ENCODE measurements at places on chromosomes 7 and 10. TPM values are rescaled to one million over a fixed set of nuclear protein-coding genes. Genes with fewer than 3 reads are reported as not detected.

DNA sequence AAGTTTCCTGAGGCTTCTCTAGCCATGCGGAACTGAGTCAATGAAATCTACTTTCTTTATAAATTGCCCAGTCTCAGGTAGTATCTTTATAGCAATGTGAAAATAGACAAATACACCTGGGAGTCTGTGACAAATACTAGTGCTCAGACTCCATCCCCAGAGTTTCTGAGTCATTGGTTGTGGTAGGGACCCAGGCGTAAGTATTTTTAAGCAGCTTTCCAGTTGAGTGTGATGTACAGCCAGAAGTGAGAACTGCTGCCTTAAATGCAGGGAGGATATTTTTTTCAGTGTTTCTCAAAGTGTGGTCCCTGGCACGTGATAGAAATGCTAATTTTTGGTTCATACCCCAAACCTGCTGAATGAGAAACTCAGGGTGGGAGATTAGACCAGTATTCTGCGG, 121.7 kb downstream of the SORCS3 start:
- DNase-seq: no peak

DNA sequence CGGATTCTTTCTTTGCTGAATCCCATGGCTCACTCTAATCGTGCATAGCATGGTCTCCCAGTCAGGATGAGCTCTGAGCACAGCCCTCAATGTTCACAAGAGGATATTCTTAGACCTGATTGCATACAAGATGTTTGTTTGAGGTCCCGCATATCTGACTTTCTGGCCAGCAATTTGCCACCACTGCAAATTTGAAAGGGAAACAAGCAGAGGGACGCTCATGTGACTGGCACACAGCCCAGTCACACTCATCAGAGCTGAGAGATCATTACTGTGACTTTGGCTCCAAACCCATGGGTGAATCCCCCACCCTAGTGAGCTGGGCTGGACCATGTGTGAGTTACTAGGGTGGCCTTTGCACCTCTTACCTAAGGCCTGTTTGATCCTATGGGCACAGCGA, 9.9 kb downstream of the TAS2R41 start:
- peak; percentile 86 for DNase-seq

DNA sequence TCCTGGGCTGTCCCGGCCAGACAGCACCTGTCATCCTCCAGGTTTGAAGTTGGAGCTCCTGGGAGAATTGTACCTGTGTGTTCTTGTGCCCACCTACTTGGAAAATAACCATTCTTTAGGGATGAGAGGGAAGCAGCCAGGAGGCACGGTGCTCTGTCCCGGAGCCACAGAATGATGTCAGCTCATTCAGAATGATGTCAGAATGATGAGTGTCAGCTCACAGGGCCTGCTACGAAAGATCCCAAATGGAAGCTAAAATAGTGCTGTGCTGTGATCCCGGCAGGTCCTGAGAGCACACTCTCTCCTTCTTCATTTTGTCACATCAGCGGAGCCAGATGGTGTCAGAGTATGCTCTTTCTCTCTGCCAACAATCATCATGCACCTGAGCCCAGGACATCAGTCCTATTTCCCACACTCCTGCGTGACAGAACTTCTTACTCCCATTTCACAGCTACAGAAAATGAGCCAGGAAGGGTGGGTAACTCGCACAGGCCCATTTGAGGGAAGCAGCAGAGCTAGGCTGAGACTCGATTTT, 8.3 kb downstream of the ABCA13 start:
- DNase-seq: no peak

DNA sequence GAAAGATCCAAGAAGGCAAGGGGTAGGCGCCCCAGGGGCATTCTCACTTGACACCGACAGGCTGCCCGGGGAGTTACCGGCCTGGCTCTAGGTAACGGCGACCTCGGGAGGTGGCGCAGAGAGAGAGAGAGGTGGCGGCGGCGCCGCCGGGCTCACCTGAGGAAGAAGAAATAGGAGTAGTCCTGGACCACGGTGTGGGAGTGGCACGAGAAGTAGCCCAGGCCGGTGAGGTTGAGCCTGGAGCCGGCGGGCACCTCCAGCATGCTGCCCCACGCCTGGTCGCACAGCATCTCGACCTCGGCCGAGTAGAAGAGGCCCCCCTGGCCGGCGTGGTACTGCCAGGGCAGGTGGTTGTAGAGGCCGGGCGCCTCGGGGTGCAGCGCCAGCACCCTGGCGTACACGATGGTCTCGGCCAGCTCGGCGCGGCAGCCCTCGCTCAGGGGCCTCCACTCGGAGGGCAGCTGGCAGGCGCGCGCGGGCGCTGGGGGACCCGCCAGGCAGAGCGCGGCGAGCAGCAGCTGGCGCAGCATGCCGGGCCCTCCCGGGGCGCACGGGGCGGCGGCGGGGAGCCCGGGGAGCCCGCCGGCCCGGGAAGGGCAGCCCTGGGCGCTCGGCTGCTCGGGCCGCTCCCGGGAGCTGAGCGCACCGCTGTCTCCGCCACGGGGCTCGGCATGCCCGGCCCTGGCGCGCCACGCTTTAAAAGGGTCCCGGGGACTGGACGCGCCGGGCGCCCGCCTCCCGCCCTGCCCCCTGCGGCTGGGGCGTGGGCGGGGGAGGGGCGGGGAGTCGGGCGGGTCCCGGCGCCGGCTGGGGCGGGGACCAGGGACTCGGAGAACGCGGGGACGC, at the start of gene CCDC3:
CCDC3 (minus strand) TSS at position 673 of the 846 bp plus-strand sequence; CDS start at position 530, 143 bp downstream.
- DNase-seq: peak; percentile 72

- DNase-seq: no peak
Observed at GRCh38 chr10:59945991-59946390, 39.6 kb upstream of the CCDC6 start.

GRCh38 chr10:123584419-123584775, 81.8 kb upstream of the GPR26 start:
- DNase-seq: no peak

- no peak for DNase-seq
Observed at GRCh38 chr7:16915405-16915804, 33.6 kb upstream of the AGR3 start.

DNA sequence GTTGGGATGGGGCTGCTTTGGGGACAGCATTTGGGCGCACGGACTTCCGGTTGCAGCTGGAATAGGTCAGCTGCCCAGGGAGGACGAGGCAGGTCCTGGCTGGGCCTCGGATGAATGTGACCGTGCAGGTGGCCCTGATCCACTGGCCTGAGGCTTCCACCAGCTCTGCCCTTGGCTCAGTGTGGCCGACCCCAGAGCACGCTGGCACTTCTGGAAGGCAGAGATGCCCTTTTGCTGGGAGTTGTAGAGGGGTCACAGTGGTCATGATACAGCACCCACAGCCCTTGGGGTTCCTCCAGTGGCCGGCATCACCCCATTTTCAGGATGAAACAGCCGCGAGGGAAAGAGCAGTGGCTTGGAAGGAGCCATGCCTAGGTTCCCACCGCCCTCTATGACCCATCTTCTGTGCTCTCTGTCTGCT, 19.0 kb downstream of the ADCY1 start:
- DNase-seq: no peak

GRCh38 chr7:149278396-149278795, 16.4 kb downstream of the ZNF783 start:
- DNase-seq: peak; percentile 52

DNA sequence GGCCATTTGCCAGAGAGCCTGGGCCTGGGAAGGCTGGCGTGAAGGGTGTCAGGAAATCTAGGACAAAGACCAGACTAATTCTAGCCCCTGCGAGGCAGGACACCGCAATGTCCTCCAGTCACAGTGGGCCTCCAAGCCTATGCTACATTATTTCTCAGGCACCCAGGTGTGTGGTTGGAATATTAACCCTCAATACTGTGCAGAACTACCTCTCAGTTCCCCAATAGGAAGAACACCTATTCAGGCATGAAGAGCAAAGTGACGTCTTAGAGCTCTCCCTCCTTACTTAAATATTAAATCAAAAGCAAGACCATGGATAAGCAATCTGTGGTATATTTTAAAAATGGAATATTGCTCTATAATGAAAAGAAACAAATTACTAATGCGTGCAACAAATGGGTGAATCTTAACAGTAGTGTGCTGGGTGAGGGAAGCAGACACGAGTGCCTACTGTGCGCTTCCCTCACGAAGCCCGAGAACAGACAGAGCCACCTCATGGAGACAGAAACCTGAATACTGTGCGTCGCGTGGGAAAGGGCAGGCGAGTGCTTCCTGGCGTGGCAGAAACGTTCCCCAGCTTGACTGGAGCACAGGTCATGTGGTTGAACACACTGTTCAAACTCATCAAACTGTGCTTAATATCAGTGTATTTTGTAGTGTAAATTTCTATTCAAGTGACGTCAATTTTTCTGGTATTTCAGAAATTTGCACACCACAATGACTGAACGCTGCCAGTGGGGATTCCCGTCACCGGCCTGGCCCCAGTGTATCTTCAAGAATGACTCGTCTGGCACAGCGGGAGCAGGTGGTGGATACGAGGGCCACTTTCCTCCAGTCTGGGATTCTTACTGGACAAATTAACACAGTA, 15.5 kb upstream of the PTPRN2 start:
- DNase-seq: no peak

GRCh38 chr7:21352540-21353387, 75.1 kb upstream of the SP4 start:
- no peak for DNase-seq

GRCh38 chr7:128172151-128172550, 68.9 kb upstream of the LEP start:
- DNase-seq: no peak

DNA sequence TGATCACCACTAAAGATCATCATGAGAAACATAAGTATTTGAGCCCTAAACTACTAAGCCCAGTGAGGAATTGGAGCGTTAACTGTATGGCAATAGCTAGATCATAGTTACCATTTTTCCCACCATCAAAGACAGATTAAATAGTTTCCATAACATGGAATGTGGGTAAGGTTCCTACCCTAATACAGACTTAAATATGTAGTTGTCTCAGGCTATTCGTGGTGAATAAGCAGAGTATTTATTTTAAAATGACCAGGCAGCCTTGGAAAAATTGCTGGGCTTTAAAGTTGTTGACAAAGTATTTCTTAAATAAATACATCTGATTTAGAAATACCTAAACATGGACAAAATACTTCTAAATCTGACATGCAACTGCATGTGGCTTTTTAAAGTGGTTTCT, 106.8 kb downstream of the NT5C2 start:
- no peak for DNase-seq

DNA sequence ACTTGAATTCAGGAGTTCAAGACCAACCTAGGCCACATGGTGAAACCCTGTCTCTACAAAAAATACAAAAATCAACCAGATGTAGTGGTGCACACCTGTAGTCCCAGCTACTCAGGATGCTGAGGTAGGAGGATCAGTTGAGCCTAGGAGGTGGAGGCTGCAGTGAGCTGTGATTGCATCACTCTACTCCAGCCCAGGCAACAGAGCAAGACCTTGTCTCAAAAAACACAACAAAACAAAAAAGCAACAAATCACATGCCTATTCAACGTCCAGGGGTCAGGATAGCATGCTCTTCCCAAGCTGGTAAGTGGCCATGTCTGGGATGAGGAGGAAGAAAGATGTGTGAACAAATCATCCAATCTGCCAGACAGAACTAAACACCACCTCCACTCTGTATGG, 6.2 kb upstream of the RADIL start:
- no peak for DNase-seq

GRCh38 chr10:93445097-93445960, 36.8 kb downstream of the MYOF start:
- DNase-seq: peak; percentile 95

DNA sequence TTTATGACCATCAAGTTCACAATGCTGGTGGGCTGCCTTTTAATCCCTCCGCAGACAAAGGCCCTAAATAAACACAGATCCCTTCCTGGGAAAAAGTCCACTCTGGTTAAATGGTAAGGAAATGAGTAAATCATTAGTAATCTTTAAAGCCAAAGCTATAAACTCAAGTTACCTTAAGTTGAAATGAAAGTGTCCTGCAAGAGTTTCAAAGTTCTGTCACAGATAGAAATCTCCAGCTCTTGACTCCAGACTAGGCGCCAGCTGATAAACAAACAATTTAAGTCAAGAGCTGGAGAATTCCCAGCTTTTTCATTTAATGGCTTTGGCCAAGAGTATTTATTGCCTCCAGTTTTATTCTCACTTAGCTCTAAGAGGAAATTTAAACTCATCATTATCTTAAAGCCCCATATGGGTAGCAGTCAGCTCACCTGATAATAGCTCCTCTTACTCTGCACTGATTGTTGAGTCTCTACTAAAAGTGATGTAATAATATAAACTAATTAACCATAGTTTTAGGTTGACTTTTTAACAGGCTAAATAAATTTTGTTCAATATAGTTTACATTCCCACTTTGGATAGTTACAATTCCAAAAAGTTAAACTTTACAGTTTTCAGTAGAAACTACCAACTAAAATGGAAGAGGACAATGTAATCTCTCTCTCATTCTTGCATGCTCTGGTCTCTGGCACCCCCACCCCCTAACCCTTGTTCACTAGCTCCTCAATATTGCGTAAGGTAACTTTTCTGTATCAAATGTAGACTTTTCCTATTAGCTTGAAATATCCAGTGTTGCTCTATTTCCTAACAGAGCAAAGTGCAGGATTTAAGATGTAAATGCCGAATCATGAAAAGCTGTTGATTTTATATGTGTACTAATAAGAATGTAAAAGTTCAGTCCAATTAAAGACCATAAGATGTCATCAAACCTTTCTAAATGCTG, 56.1 kb downstream of the HIBADH start:
- no peak for DNase-seq

DNA sequence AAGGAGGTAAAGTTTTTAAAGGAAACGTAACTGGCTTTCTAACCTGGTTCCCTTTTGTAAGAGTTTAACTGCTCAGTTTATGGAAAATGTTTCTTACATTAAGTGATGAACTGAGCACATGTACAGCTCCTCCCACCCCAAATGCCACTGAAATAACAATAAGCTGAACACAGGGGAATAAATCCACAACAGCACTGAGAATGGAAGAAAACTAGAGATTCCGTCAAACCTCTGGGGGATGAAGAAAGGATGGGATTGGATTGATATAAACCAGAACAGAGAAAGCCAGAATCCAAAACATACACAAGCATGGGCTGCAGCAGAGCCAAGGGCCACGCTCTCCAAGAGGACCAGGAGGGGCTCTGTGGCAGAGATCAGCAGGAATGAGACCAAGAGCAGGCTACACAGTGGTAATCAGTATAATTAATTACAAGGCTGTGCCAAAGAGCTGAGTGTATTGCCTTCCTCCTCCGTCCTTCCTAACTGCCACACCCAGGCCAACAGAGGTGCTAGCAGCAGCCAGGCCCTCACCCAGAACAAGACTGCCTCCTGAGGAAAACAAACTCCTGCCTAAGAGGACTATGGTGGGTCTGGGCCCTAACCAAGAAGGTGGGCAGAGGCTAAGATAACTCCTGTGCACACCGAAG, 73.9 kb downstream of the KIAA1549 start:
- DNase-seq: no peak

DNA sequence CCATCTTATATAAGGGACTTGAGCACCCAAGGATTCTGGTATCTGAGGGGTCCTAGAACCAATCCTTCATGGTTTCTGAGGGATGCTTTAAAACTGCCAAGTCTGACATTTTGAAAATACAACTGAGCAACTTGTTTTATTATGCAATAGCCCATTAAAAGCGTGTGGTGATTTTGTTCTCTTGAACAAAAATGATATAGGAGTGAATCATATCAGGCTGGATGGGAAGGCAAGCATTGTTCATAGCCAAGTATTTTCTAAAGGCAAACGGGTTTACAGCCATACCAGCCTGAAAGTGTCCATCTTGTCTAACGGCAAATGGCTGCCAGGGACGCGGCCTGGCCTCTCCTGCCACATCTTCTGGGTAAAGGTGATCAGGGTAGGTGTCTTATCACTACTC, 23.4 kb downstream of the RPP38 start:
- DNase-seq: no peak

Gene GHRHR
- 1.4 TPM for total RNA-seq

Gene GPR146
- total RNA-seq: 44.2 TPM

Gene FAM237B
- not detected for total RNA-seq

Gene PPP1R17
- total RNA-seq: not detected

Gene SERPINE1
- 57.1 TPM for total RNA-seq

Gene GIMAP4
- total RNA-seq: 37.9 TPM
